ENCODE measurements at places on chromosomes 12 and 14.

DNA sequence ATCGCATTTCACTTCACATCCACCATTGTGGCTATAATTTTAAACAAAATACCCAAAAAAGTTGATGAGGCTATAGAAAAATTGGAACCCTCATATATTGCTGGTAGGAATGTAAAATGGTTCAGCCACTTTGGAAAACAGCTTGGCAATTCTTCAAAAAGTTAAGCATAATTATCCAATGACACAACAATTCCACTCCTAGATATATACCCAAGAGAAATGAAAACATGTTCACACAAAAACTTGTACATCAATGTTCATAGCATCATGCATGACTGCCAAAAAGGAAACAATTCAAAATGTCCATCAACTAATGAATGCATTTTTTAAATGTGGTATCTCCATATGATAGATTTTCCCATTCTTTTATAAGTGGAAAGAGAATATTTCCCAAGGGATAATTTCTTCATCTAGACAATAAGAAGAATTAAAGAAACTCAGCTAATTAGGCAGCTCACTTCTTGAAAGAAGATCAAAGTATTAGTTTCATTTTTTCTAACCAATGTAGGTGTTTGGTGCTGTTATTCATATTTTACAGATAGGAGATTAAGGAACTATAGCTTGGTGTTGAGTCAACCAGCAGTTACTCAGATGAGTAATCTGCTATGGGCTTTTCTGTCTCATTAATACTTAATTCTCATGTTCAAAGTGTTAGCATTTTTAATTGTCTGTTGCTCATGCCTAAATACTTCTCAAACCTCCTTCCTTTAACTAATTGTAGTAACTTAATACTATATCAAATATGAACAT is 32.8 kb downstream of the YEATS4 start:
- DNase-seq = no peak

GRCh38 chr12:79298506-79298905 is 392.3 kb downstream of the PAWR start:
- DNase-seq = no peak

DNA sequence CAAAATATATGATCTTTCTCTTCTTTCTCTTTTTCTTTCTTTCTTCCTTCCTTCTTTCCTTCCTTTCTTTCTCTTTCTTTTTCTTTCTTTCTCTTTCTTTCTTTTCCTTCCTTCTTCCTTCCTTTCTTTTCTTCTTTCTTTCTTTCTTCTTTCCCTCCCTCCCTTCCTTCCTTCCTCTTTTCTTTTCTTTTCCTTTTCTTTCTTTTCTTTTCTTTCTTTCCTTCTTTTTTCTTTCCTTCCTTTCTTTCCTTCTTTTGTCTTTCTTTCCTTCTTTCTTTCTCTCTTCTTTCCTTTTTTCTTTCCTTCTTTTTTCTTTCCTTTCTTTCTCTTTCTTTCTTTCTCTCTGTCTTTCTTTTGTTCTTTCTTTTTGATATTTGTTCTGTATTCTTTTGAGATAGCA is 1356.0 kb upstream of the SEL1L start:
- DNase-seq = no peak

- no peak for DNase-seq
Measured at GRCh38 chr14:22998329-22999012, 11.5 kb downstream of the C14orf93 start.

GRCh38 chr12:128829861-128830504 is 6.2 kb upstream of the SLC15A4 start:
- peak; percentile 78 for DNase-seq

GRCh38 chr12:118060301-118061010 is 523 bp downstream of the WSB2 start:
- no peak for DNase-seq

DNA sequence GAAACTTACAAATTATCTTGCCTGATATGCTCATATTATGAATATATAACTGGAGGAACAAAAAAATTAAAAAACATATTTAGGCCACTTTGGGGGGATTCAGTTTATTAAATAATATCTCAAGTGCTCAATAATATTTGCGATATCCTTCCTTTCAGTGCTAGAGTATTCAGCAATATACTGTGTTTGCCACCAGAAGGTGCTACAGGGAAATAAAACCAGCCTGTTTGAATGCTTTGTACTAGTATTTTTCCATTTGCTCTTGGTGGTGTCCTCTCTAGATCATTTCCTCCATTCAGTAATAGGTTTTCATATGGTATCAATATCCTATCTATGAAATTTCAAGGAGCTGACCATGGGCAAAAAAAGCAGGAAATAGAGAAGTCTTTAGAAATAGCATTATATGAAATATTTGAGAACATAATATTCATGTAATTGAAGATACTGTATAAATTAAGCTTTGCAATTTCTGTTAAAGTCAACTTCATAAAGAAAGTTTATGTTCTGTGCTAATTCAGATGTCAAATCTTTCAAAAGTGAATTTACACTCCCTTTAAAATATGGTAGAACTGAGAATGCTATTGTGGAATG is 106.2 kb upstream of the NAV3 start:
- DNase-seq = no peak
